ENCODE measurements at places on chromosomes 7 and 10. TPM values are rescaled to one million over a fixed set of nuclear protein-coding genes. Genes with fewer than 3 reads are reported as not detected.

EIF4H gene
- total RNA-seq: 434 TPM

ABLIM1 gene
- 128 TPM for total RNA-seq

NPTX2 gene
- total RNA-seq: 0.53 TPM

ABCB1 gene
- total RNA-seq: 13.4 TPM

LRIT1 gene
- total RNA-seq: not detected

PARD3 gene
- 20.2 TPM for total RNA-seq

LBX1 gene
- not detected for total RNA-seq

RARRES2 gene
- total RNA-seq: not detected

GNAT3 gene
- not detected for total RNA-seq

STMP1 gene
- 31.3 TPM for total RNA-seq

SUN3 gene
- not detected for total RNA-seq

GPR26 gene
- not detected for total RNA-seq

MYPN gene
- total RNA-seq: not detected

NODAL gene
- total RNA-seq: not detected

CLDN4 gene
- total RNA-seq: 0.25 TPM

All from endothelial cell of umbilical vein (primary cell).